SJSA1 (cell line): ENCODE measurements at places on chromosomes 16 and 17. TPM values are rescaled to one million over a fixed set of nuclear protein-coding genes. Genes with fewer than 3 reads are reported as not detected.

- H3K27ac ChIP-seq, result peak overlapping the region; percentile 63
- no peaks in the 10 kb centered on the region; the same call in 1 of the 2 replicates for H3K27me3 ChIP-seq
- peaks cover 16% of the 10 kb centered on the region for H3K4me1 ChIP-seq
- DNase-seq, result no peak
Observed at GRCh38 chr17:75013092-75013559, 656 bp downstream of the MRPL58 start.

- no peak overlapping the region for H3K27ac ChIP-seq
- H3K36me3 ChIP-seq, result no peaks in the 10 kb centered on the region
- no peak for DNase-seq
- peaks cover 12% of the 10 kb centered on the region for H3K4me1 ChIP-seq
- H3K4me3 ChIP-seq, result no peak overlapping the region
- peaks cover 15% of the 10 kb centered on the region for H3K27me3 ChIP-seq
Observed at GRCh38 chr17:73393381-73393780, 81.6 kb upstream of the CDC42EP4 start.

GRCh38 chr16:11396241-11397048, 51.2 kb downstream of the RMI2 start:
- peaks cover 10% of the 10 kb centered on the region for H3K4me1 ChIP-seq
- no peak overlapping the region for H3K27ac ChIP-seq
- no peak overlapping the region for H3K4me3 ChIP-seq
- DNase-seq, result peak; percentile 61
- H3K36me3 ChIP-seq, result no peaks in the 10 kb centered on the region; the same call in 1 of the 2 replicates

MKS1 gene
- total RNA-seq, result 6.5 and 15.9 TPM in 2 replicates

KRT38 gene
- total RNA-seq, result not detected in 2 replicates

SGF29 gene
- total RNA-seq, result 20.2 and 20.6 TPM in 2 replicates

DNA sequence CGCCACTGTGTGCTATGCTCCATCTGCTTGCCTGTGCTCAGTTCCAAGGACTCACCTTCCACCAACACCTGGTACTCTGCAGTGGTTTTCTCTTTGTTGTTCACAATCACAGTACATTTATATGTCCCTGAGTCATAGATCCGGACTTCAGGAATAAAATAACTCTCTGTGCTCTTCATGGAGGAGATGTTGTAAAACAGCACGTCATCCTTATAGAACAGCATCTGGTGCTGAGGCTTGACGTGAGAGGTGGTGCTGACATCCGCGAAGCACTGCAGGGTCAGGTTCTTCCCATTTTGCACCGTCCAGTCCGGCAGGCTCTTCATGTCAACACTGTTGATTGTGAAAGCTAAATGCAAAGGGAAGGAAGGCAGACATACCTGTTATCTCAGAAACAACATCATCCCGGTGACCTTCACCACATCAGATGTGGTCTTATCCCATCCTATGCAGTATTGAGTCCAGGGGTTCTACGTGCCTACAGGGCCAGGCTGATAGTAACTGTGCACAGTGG, 12.8 kb downstream of the PECAM1 start:
- H3K27me3 ChIP-seq, result no peaks in the 10 kb centered on the region
- H3K4me1 ChIP-seq, result no peaks in the 10 kb centered on the region
- H3K4me3 ChIP-seq, result no peak overlapping the region
- H3K27ac ChIP-seq, result no peak overlapping the region
- no peak for DNase-seq

RAPGEFL1 gene
- 0.28 and 1.1 TPM in 2 replicates for total RNA-seq

DOC2A gene
- not detected in 2 replicates for total RNA-seq
